Vagina (tissue), 2 donors: ENCODE measurements at places on chromosomes 3 and 15.

DNA sequence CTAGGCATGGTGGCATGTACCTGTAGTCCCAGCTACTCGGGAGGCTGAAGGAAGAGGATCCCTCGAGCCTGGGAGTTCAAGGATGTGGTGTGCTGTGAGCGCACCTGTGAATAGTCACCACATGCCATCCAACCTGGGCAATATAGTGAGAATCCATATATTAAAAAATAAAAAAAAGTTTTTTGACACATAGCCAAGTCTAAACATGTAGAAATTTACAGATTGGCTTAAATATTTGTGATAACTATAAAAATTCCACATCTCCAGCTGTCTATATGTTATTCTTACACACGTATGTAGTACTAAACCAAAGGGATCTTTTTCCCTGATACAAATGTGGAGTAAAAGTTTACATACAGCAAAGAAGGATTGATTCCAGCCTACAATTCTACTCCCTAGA lies 119.7 kb downstream of the CNTN4 start:
- no peak overlapping the region for H3K27ac ChIP-seq
- H3K4me1 ChIP-seq, result no peaks in the 10 kb centered on the region
- no peak for DNase-seq

- no peak overlapping the region for H3K4me3 ChIP-seq
- H3K36me3 ChIP-seq, result no peaks in the 10 kb centered on the region
- no peaks in the 10 kb centered on the region for H3K4me1 ChIP-seq
- no peaks in the 10 kb centered on the region for H3K27me3 ChIP-seq
Observed at GRCh38 chr3:53354945-53355498, 7.7 kb upstream of the DCP1A start.

GRCh38 chr3:38043486-38043885 lies 4.5 kb downstream of the DLEC1 start:
- no peaks in the 10 kb centered on the region for H3K36me3 ChIP-seq
- H3K4me1 ChIP-seq, result peaks cover 17% of the 10 kb centered on the region
- no peak for DNase-seq

- no peaks in the 10 kb centered on the region for H3K4me1 ChIP-seq
- DNase-seq, result no peak
Observed at GRCh38 chr3:189529468-189529867, 101.7 kb upstream of the TP63 start.

DNA sequence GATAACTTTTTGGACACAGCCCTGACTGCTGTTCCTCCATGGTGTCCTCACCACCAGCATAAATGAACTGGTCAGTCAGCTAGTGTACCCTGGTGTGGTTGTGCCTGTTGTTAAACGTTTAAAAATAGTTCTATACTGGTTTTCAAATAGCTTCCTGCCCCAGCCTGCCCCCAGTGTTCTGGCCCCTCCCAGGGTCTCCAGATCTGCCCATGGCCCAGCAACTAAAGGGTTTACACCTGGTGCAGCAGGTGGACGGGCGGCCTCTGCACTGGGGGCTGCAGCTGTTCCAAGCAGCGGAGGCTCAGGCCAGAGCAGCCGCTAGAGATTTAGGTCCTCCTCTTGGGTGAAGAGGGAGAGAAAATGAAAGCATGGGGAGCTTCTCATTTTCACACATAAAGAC lies 6.1 kb upstream of the NR2E3 start:
- no peak overlapping the region for H3K27ac ChIP-seq
- H3K36me3 ChIP-seq, result no peaks in the 10 kb centered on the region
- no peaks in the 10 kb centered on the region for H3K4me1 ChIP-seq
- H3K27me3 ChIP-seq, result no peaks in the 10 kb centered on the region
- DNase-seq, result no peak
- no peak overlapping the region for H3K4me3 ChIP-seq

GRCh38 chr3:159364511-159364910 lies 562.7 kb downstream of the MFSD1 start:
- H3K4me3 ChIP-seq, result no peak overlapping the region
- no peaks in the 10 kb centered on the region for H3K4me1 ChIP-seq
- no peak for DNase-seq
- H3K36me3 ChIP-seq, result no peaks in the 10 kb centered on the region
- H3K27ac ChIP-seq, result no peak overlapping the region
- no peaks in the 10 kb centered on the region for H3K27me3 ChIP-seq

DNA sequence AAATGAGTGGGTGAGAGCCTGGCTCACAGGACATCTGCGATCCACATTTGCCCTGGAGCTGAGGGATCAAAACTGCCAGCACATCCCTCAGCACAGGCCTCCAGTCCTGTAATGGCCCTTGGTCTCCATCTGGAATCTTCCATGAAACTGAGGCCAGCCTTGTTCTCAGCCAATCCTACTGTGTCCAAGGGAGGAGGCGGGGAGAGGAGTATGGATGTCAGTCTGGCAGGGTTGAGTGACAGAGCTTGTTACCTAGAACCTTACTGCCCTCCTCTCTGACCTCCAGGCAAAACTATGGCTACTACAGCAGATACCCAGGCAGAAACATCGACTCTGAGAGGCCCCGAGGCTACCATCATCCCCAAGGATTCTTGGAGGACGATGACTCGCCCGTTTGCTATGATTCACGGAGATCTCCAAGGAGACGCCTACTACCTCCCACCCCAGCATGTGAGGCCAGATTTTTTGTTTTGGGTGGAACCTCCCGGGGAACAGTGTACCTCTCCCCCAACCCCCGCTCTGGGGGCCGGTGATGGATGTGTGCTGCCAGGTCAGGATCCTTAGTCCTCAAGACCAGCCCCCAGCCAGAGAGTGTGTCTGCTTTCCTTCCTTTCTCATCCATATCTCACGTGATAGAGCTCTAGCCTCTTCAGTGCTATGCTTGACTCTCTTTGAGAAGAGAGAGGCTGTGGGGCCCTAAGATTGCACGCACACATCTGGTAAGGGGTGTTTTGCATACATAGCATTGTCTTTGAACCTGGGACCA lies 41.3 kb downstream of the CHDH start:
- no peak overlapping the region for H3K4me3 ChIP-seq
- no peak overlapping the region for H3K27ac ChIP-seq
- DNase-seq, result no peak
- no peaks in the 10 kb centered on the region for H3K36me3 ChIP-seq
- H3K4me1 ChIP-seq, result peaks cover 17% of the 10 kb centered on the region

- H3K27ac ChIP-seq, result no peak overlapping the region
- DNase-seq, result no peak
- peaks cover 31% of the 10 kb centered on the region for H3K4me1 ChIP-seq
- H3K4me3 ChIP-seq, result no peak overlapping the region
- H3K27me3 ChIP-seq, result no peaks in the 10 kb centered on the region
Observed at GRCh38 chr3:57974796-57975388, 33.3 kb upstream of the FLNB start.

DNA sequence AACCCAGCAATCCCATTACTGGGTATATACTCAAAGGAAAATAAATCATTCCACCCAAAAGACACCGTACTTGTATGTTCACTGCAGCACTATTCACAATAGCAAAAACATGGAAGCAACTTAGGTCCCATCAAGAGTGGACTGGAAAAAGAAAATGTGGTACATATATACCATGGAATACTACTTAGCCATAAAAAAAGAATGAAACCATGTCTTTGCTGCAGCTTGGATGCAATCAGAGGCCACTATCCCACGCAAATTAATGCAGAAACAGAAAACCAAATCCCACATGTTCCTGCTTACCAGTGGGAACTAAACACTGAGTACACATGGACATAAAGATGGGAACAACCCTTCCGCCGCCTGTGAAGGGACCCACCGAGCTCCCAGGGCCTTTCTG lies 34.2 kb downstream of the UACA start:
- H3K4me3 ChIP-seq, result no peak overlapping the region
- DNase-seq, result no peak
- H3K27me3 ChIP-seq, result no peaks in the 10 kb centered on the region
- H3K27ac ChIP-seq, result no peak overlapping the region

DNA sequence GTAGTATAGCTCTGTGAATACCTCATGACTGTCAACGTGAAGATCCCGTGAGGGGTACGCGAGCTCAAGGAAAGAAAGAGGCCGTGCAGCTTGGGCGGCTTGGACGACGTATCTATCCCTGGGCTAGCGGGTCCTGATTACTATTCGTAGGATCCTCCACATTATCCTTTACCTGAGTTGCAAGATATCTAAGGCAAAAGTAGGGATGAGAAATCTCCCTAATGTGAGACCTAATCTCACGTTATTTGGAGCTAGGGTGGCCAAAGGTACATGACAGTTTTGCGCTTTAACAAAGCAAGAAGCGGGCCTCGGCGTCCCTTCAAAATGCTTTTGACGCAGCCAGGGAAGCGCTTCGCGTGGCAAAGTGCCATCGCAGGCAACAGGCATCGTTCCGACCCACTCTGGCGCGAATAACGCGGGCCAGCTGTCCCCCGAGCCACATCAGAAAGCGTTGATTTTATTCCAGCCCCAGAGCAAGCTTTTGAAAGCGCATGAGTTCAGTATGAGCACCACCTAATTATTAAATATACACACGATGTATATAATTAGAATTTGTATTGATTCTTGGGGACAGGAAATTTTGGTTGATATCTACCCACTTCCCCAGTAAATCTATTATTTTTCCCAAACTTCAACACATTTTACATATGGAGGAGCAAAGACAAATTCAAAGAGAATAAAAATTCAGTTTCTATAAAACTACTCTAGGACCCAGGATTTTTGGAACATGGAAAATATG lies 2.5 kb upstream of the EOMES start:
- H3K4me3 ChIP-seq, result no peak overlapping the region
- DNase-seq, result no peak
- H3K4me1 ChIP-seq, result peaks cover 45% of the 10 kb centered on the region
- H3K36me3 ChIP-seq, result no peaks in the 10 kb centered on the region

DNA sequence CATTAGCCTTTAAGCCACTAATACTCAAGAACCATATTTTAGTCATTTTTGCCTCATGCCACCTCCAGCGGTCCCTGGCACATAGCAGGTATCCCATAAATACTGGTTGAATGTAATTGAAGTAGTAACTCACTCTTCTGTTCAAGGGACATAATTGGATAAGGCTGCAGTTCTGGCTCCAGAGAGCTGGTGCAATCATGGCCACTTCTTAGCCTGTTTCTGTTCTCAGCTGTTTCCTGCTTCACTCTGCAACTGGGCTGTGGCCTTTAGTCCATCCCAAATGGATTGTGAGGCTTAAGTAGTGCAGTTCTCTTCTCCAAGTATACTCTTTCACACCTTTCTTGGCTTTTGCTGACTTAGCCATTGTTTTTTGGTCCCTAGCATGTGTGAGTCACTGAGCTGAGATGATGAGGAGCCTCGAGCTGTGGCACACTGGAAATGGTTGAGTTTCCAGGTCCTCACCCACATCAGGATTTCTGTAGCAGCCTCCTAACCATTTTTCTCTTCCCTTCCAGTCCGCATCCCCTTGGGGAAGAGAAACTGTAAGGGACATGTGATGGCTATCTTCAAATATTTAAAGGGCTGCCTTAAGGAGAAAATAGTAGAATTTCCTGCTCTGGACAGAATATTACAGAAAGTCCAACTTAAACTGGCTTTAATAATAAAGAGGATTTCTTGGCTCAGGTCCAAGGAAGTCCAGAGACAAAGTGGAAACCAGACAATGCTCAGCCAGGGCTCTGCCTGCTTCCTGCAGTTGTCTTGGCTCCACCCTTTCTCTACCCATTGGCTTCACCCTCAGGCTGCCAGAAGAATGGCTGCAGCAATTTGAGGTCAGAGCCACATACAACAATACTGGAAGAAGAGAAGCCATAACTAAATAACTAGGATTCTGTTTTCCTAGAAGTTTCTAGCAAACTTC lies 305.4 kb upstream of the ROPN1 start:
- no peaks in the 10 kb centered on the region for H3K36me3 ChIP-seq
- H3K27ac ChIP-seq, result no peak overlapping the region
- no peaks in the 10 kb centered on the region for H3K27me3 ChIP-seq
- no peak for DNase-seq

GRCh38 chr3:109803274-109803673 lies 465.9 kb upstream of the DPPA4 start:
- DNase-seq, result no peak
- H3K27me3 ChIP-seq, result no peaks in the 10 kb centered on the region
- no peak overlapping the region for H3K27ac ChIP-seq
- no peaks in the 10 kb centered on the region for H3K36me3 ChIP-seq

GRCh38 chr15:48149858-48150257 lies 28.2 kb downstream of the MYEF2 start:
- H3K36me3 ChIP-seq, result no peaks in the 10 kb centered on the region
- no peak overlapping the region for H3K27ac ChIP-seq
- H3K4me1 ChIP-seq, result peaks cover 6% of the 10 kb centered on the region
- H3K27me3 ChIP-seq, result no peaks in the 10 kb centered on the region
- no peak overlapping the region for H3K4me3 ChIP-seq
- DNase-seq, result no peak

- H3K27me3 ChIP-seq, result no peaks in the 10 kb centered on the region
- no peak overlapping the region for H3K4me3 ChIP-seq
- H3K27ac ChIP-seq, result no peak overlapping the region
- H3K4me1 ChIP-seq, result no peaks in the 10 kb centered on the region
- DNase-seq, result no peak
Observed at GRCh38 chr3:94500146-94500545, 437.3 kb downstream of the NSUN3 start.

- no peaks in the 10 kb centered on the region for H3K4me1 ChIP-seq
- DNase-seq, result no peak
- H3K27ac ChIP-seq, result no peak overlapping the region
- H3K36me3 ChIP-seq, result no peaks in the 10 kb centered on the region
- no peaks in the 10 kb centered on the region for H3K27me3 ChIP-seq
Observed at GRCh38 chr3:150359381-150359780, 48.7 kb upstream of the TSC22D2 start.

DNA sequence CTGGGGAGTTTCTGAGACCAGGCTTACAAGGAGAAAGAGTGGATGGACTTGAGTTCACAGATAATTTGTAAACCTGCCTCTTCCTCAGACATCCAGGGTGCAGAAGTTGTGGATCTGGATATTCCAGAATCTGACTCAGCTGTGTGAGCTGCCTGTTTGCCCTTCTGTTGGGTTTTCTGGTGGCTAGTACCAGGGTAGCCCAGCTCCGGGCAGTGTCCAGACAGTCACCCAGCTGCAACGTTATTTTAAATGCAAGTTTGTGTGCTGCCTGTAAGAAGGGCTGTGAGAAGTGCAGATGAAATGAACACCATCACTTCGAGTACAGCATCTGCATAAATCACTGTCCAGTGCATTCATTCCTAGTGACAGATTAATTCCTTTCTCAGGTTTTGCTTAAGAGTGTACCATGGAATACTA lies 1053.0 kb downstream of the TUSC7 start:
- no peak for DNase-seq
- no peaks in the 10 kb centered on the region for H3K36me3 ChIP-seq
- no peaks in the 10 kb centered on the region for H3K27me3 ChIP-seq

GRCh38 chr3:184741798-184742675 lies 30.2 kb upstream of the MAGEF1 start:
- H3K27me3 ChIP-seq, result no peaks in the 10 kb centered on the region
- H3K36me3 ChIP-seq, result no peaks in the 10 kb centered on the region
- no peak overlapping the region for H3K4me3 ChIP-seq
- H3K27ac ChIP-seq, result peak overlapping the region; percentile 67
